ENCODE measurements at places on chromosomes 1 and 21. TPM values are rescaled to one million over a fixed set of nuclear protein-coding genes. Genes with fewer than 3 reads are reported as not detected.

Gene ALX3
- not detected for total RNA-seq

Gene C1orf185
- not detected for total RNA-seq

Gene TRPM2
- 50.0 TPM for total RNA-seq

Gene ADCY10
- not detected for total RNA-seq

Gene KRTAP19-8
- total RNA-seq: not detected

Gene LGR6
- 0.26 TPM for total RNA-seq

Gene ADAM30
- total RNA-seq: not detected

Gene VASH2
- total RNA-seq: 4.7 TPM

Gene MAP1LC3C
- total RNA-seq: not detected

Gene TCHHL1
- not detected for total RNA-seq

Gene ZSCAN20
- total RNA-seq: 0.84 TPM

Gene CBR3
- total RNA-seq: 56.3 TPM

Gene C1QTNF12
- 2.8 TPM for total RNA-seq

Gene TDRD5
- total RNA-seq: not detected

Gene KRTAP11-1
- total RNA-seq: not detected

Gene GPR25
- total RNA-seq: not detected

Gene DNAJC6
- 3.0 TPM for total RNA-seq

Gene FABP3
- 0.40 TPM for total RNA-seq

Gene TFF2
- total RNA-seq: 22.9 TPM

Gene LCE3E
- not detected for total RNA-seq

Gene SLAMF6
- total RNA-seq: not detected

Gene DSCAM
- total RNA-seq: not detected

Gene KCNA10
- total RNA-seq: not detected

Gene MYCL
- 4.0 TPM for total RNA-seq

Gene CEPT1
- 29.6 TPM for total RNA-seq

Gene PRMT2
- 101 TPM for total RNA-seq

Gene LCE1F
- not detected for total RNA-seq

Gene ZC3H12A
- 45.3 TPM for total RNA-seq

Gene IQGAP3
- 54.3 TPM for total RNA-seq

Gene NPR1
- total RNA-seq: 0.84 TPM

Gene PROK1
- not detected for total RNA-seq

Measured in PC-3 (cell line).